Activated CD8-positive, alpha-beta memory T cell treated with anti-CD3 and anti-CD28 coated beads for 4 hours (primary cell): ENCODE measurements at places on chromosomes 3 and 15.

GRCh38 chr15:45107941-45108630, 5.9 kb downstream of the DUOX2 start:
- DNase-seq: no peak

DNA sequence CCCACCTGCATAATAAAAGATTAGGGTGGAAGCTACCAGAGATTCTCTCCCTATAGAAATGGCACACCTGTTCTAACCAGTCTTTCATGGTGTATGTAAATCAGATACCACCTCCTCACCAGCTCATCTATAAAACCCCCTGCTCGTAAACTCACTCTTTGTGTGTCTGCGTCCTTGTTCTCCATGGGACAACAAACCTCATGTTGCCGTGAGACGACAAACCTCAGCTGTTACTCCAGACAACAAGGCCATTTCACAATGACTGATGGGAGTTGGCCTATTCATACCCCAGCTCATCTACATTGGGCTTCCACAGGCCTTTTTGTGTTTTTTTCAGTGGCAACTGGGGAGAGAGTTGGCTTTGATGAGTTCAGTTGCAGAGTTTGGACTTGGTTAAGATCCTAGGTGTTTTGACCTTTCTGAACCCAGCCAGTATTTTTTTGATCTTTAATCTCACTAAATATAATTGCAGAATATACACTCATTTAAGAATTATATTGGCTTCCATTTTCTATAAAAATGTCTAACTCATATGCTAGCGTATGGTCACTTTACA, 96.6 kb upstream of the LRIG1 start:
- DNase-seq: no peak

GRCh38 chr15:95087253-95087609, 855.9 kb downstream of the MCTP2 start:
- no peak for DNase-seq

DNA sequence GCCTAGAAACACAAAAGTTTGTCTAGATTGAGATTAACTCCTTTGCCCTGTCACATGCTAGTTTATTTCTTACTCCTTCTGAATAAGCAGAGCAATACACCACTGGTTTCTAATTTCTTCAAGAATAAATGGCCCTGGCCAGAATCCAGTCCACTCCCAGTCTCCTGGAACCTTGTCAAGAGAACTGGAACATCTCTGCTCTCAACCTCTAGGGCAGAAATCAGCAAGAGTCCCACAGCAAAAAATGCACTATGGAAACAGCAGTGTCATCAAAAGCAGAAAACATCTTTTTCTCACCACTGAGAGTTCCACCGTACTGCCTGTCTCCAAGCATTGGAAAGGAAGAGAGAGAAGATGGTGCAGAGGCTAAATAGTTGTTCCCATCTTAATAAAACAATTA, 35.9 kb upstream of the PPP2R3A start:
- no peak for DNase-seq

DNA sequence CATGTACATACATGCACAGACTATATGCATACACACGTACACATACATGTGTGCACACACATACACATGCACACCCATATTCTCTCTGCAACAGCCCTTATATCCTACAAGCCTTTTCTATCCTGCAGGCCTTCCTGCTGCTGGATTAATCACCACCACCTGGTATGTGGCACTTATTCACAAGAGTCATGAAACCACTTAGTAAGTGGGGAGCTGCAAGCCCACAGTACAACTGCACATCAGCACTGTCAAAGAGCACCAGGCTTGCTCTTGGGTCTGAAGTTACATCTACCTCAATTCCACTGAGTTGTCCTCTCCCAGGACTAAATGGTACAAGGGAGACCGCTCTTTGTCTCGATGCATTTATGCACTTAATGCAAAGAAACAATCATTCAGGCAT, 233.2 kb downstream of the KLF13 start:
- no peak for DNase-seq

DNA sequence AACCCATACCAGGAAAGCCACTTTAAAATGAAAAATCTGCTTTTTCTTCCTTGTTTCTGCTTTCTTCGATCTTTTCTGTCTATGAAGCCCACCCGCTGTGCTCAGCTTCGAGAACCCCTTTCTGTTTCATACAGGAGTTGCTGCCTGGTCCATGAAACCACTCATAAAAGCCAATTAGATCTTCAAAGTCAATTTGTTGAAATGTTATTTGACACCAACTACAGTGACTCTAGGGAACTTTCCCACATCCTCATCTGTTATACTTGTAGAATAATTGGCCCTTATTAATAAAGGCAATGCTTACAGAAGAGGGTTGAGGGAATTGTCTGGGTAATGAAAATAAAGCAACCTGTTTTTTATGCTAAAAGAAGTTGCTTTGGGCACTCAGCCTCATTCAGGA, 523.6 kb downstream of the OCA2 start:
- DNase-seq: no peak

GRCh38 chr3:183360971-183361624, 67.3 kb downstream of the MCF2L2 start:
- DNase-seq: no peak

- DNase-seq: no peak
These were observed 159.0 kb downstream of the SV2B start for GRCh38 chr15:91259077-91259476.

- DNase-seq: no peak
These were observed 62.5 kb upstream of the SNRK start for GRCh38 chr3:43223670-43224364.
